Endothelial cell of umbilical vein (primary cell): ENCODE measurements at places on chromosomes 11 and 22. TPM values are rescaled to one million over a fixed set of nuclear protein-coding genes. Genes with fewer than 3 reads are reported as not detected.

C11orf21 gene
- not detected in 2 replicates for total RNA-seq

- H3K36me3 ChIP-seq, result peaks cover 10% of the 10 kb centered on the region
- H3K4me1 ChIP-seq, result no peaks in the 10 kb centered on the region
- no peaks in the 10 kb centered on the region for H3K27me3 ChIP-seq
Observed at GRCh38 chr11:47797633-47798032, 30.5 kb upstream of the FNBP4 start.

DNA sequence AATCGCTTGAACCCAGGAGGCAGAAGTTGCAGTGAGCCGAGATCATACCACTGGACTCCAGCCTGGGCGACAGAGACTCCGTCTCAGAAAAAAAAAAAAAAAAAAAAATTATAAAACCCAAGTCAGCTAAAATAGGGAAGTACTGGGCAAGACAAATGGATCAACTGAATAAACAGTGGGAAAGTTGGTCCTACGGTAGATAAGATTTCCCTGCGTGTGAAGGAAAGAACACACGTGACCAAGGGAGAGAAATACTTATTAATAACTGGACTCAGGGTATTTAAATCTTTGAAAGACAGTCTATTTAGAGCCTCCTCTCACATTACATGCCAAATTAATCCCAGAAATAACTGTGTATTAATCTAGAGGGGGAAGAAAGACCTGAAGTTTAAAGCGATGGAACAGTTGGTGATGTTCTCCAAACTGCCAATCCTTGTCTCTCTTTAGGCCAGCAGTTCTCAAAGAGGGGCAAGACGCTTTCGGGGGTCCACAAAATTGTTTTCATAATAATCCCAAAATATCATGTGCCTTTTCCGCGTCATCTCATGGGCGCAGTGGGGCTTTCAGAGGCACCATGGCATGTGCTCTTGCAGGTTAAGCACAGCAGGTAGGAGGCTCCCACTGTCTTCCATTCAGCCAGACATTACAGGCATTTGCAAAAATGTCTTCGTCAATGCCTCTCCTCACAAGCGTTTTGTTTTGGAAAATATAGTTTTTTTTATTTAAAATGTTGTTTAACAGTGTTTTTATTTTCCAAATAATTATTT lies 6.6 kb downstream of the RTL6 start:
- no peak overlapping the region for H3K27ac ChIP-seq
- H3K4me3 ChIP-seq, result no peak overlapping the region
- no peaks in the 10 kb centered on the region for H3K27me3 ChIP-seq
- peaks cover 10% of the 10 kb centered on the region for H3K36me3 ChIP-seq
- no peaks in the 10 kb centered on the region for H3K4me1 ChIP-seq

DNA sequence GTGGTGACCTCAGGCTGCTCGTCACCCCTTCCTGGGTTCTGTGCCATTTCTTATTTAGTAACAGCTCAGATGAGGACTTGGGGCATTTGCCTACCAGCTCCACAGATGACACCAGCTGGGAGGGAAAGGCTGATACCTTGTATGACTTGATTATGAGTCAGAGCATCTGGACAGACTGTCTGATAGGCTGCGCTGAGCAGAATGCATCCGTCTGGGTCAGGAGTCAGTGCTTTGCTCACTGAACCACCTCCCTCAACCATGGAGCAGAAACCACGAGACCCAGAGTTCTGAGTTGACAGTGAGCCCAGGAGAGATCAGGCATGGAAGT lies 6.8 kb downstream of the ST14 start:
- H3K27ac ChIP-seq, result no peak overlapping the region
- H3K27me3 ChIP-seq, result peaks cover 13% of the 10 kb centered on the region
- H3K4me3 ChIP-seq, result no peak overlapping the region
- no peaks in the 10 kb centered on the region for H3K36me3 ChIP-seq

- peaks cover 14% of the 10 kb centered on the region for H3K27me3 ChIP-seq
- H3K36me3 ChIP-seq, result no peaks in the 10 kb centered on the region
- H3K27ac ChIP-seq, result no peak overlapping the region
Observed at GRCh38 chr11:75155570-75156422, 4.9 kb downstream of the SLCO2B1 start.
